ENCODE measurements at places on chromosomes 12 and 14.

- DNase-seq = no peak
These were observed 295.1 kb downstream of the GRIN2B start for GRCh38 chr12:13686260-13686659.

GRCh38 chr14:35543006-35543405 lies 9.0 kb downstream of the INSM2 start:
- no peak for DNase-seq

GRCh38 chr12:55708695-55709233 lies 1.1 kb upstream of the ITGA7 start:
- DNase-seq = no peak

DNA sequence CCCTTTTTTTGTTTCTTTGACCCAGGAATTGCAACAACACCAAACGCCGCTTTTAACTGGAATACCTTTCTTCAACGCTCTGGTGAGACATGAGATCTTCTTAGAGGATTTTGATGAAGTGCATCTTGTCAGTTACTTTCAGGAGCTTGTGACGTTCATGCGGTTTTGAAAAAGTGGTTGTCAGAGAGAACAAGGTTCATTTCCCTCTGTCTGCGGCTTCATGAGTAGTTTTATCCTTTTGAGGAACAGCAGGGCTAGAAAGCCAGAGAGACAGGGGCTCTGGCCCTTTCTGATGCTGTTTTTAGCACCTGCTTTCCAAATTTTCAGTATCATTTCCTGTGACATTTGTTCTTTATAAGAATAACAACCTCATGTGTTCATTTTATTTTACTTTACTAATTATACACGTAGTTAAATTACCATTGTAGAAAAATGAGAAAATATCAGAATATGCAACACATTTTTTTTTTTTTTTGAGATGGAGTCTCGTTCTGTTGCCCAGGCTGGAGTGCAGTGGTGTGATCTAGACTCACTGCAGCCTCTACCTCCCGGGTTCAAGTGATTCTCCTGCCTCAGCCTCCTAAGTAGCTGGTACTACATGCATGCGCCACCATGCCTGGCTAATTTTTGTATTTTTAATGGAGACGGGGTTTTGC lies 61.8 kb downstream of the GLT1D1 start:
- peak; percentile 3 for DNase-seq

DNA sequence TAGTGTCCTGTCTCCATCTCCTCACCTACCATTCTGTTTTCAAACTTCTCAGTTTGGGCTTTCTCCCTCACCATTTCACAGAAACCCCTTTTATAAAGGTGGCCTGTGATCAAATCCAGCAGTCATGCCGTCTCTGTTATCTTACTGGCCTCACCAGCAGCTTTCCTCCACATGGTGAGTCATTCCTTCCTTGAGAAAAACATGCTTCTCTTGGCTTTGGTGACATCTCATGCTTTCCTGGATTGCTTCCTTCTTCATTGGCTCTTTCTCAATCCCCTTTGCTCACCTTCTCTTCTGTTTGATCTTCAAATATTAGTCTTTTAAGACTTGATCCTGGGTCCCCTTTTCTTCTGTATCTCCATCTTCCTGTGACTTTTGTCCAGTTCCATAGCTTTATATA lies 164.9 kb downstream of the ANO4 start:
- DNase-seq = no peak

- DNase-seq = no peak
These were observed 1525.3 kb upstream of the TMEM132C start for GRCh38 chr12:126741536-126742240.

- DNase-seq = peak; percentile 71
These were observed 1.6 kb upstream of the CEBPE start for GRCh38 chr14:23120541-23121251.

- DNase-seq = no peak
These were observed 14.6 kb downstream of the GTF2A1 start for GRCh38 chr14:81206115-81206514.

DNA sequence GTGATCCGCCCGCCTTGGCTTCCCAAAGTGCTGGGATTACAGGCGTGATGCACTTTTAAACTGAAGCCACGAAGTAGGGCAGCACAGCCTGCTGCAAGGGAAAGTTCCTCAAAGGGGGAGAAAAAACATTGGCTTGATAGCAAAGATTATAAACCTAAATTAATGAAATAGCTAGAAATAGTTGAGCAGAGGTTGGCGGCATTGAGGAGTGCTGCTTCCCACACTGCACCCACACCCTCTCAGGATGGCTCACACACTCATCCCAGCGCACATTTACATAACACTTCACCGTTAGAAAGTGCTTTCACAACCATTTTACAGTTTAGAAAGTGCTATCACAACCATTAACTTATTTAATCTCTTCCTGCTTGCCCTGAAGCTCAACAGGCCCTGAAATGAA lies 44.4 kb upstream of the TCL1A start:
- DNase-seq = no peak

GRCh38 chr14:100725587-100726387 lies 905 bp upstream of the DLK1 start:
- DNase-seq = no peak

All from stimulated activated CD4-positive, alpha-beta T cell treated with anti-CD3 and anti-CD28 coated beads, TNF-alpha, amount 100 ng/mL, for 24 hours (primary cell).